Activated naive CD4-positive, alpha-beta T cell treated with anti-CD3 and anti-CD28 coated beads for 36 hours (primary cell): ENCODE measurements at places on chromosomes 3 and 15.
A peak's percentile ranks its signal among the peaks of the same experiment; 100 is the strongest.

- DNase-seq: no peak
Observed at GRCh38 chr3:71135373-71136088, 448.0 kb downstream of the FOXP1 start.

DNA sequence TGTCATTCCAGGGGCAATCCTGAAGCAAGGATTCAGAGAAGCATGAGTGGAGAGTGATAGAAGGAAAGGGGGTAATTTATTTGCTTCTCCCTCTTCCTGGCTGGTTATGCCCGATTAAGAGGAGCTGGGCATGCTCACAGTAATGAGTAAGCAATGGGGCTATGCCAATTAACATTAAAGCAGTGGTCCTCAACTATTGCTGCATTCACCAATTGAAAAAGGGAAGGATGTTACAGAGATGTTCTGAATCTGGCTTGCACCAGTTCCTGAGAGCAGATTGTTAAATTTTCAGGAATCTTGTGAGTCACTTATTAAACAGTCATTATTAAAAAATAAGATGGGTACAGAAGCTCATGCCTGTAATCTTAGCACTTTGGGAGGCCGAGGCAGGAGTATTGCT is 85.9 kb upstream of the ZBTB20 start:
- no peak for DNase-seq

GRCh38 chr3:146705225-146705624 is 100.1 kb upstream of the PLSCR5 start:
- no peak for DNase-seq

DNA sequence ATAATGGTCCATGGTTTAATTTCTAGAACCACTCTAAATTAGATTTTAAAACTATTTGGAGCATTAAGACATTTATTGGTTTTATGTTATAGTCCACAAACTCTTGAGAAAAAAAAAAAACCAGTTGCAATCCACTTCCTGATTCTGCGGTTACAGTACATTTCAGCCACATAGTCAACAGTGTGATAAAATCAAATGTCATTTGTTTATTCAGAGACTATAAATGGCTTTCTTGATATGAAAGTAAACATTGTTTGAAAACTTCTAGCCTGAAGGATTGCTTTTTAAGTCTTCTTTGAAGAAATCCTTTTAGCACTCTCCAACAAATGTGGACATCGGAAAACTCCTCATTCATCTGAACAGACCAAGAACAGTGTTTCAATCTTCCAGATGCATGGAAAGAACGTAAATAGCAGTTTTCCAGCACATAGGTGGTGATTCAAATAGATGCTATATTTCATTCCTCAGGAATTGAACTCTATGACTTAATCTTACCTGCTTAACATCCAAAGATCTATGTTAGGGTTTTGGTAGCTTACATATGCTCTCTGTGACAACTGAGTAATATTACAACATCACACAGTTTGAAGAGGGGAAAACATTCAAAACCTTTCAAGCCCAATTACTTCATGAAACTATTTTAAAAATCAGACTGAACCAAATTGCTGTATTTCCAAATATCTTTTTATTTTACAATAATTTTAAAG is 87.8 kb upstream of the UBE2E2 start:
- DNase-seq: no peak

DNA sequence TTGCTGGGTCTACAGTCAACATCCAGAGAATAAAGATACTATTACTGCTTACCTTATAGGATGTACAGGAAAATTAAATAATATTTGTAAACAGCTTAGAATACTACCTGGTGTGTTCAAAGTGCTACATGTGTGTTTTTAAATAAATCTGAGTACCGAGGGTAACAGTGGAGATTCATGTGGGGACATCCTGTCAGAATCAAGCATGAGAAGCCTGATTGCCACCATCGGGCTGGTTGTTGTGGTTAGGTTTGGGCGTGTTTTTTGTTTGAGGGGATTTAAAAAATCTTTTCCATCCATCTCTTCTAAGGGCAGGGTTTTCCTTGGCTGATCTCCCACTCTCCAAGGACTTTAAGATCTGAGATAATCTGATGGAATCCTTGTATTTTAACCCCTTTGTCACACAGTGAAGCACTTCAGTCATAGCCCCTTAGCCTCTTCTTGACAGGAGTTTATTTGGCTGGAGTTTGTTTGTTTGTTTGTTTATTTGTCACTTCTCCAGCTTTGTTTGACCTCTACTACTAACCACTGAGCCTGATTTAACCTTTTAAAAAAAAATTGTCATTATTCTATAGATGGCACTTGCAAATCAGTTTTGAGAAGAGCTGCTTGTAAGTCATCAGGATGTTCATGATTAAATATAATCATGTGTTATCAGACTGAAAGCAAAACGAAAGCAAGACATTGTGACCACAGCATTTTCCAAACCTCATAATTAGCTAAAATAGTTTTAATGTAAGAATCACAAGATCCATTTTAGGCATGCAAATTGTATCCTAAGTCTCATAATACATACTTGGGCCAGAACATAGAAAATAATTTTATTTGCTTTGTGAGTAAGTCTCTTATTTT is 72.8 kb upstream of the RARB start:
- no peak for DNase-seq

GRCh38 chr3:135503760-135504686 is 461.5 kb upstream of the PPP2R3A start:
- DNase-seq: peak; percentile 53

- DNase-seq: no peak
Observed at GRCh38 chr15:81043935-81044575, 43.3 kb downstream of the TLNRD1 start.

GRCh38 chr15:67825881-67826716 is 790 bp downstream of the SKOR1 start:
- DNase-seq: no peak

- no peak for DNase-seq
Observed at GRCh38 chr15:95645791-95646338, 684.6 kb upstream of the NR2F2 start.

DNA sequence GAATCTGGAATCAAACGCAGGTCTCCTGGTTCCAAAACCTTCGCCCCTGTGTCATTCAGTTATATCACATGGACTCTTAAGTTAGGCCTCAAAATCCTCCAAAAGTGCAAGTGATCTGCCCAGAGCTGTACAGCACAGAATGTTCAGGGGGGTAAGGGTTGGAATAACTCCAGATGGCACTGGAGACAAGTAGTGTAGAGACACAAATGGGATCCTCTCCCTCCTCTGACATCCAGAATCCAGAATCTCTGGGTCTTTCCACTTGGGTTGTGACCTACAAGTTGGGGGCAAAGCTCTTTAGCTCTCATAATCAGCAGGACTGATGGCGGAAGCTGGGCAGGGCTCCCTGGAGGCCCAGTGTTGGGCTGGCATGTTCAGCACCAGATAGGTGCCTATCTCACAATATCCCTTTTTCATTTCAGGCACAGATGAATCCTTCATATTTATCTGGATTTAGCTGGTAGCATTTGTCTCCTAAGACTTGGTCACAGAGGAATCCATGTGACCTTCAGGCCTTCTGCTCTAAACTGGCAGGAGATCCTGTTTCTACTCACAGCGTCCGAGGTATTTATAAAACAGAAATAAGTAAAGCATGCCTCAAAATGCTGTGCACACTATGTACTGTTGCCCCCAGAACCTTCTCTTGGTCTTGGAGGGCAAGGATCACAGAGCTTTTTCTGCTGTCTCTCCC is 15.4 kb downstream of the ABHD2 start:
- DNase-seq: no peak
